ENCODE measurements at places on chromosomes 1 and 21.

- no peak for DNase-seq
Observed at GRCh38 chr21:38495696-38496095, 2.6 kb downstream of the ERG start.

- DNase-seq: peak; percentile 14
Observed at GRCh38 chr21:46193829-46194373, 9.6 kb upstream of the SPATC1L start.

- no peak for DNase-seq
Observed at GRCh38 chr1:41449326-41449921, 35.1 kb downstream of the EDN2 start.

GRCh38 chr1:15684042-15684461, at the start of gene PLEKHM2:
Gene PLEKHM2 (plus strand): TSS chr1:15684320. CDS start chr1:15684559, 239 bp downstream.
- peak; percentile 63 for DNase-seq

DNA sequence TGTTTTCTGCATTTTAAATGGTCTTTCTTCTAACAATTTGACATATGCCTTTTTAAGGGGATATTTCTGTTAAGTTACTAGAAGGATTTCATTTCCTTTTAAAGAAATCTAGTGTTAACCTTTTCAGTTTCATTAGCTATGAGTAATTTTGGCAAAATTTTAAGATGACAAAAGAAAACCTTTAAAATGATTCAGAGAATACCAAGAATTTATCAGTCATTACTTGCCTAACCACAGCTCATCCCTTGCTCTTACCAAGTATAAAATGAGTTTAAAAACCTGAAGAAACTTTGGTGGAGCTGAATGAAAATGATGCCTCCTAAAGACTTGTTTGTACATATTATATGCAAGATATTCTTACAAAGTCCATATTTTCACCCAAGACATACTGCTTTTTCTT, 101.7 kb downstream of the NEK7 start:
- DNase-seq: no peak

- DNase-seq: no peak
Observed at GRCh38 chr1:91877574-91878208, 8.3 kb downstream of the TGFBR3 start.

GRCh38 chr1:86739648-86740509, 35.5 kb downstream of the SH3GLB1 start:
- no peak for DNase-seq

DNA sequence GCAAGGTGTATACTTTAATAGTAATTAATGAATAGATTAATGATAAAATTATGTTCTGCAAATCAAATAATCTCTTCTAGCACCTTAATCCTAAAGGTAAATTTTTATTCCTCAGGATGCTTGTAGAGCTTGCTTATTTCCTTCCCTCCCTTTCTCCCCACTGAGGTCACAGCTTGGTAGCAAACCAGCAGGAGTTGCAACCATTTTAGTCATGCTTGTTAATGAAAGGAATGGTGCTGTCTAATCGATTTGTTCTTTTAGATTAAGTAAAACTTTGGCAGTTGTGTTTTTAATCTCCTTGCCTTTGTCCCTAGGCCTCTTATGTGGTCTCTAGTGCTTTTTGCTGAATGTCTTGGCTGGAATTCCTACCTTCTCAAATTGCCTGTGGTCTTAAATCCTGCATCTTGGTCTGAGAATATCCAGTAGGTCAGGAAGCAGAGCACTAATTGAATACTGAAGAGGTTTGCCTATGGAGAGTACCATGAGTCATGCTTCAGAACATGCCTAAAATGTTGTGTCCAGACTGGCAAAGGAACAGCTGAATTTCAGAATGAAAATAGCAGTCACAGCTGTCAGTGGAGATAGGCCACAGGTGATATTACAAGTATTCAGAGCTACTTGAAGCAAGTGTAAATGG, 36.3 kb upstream of the RWDD3 start:
- DNase-seq: no peak

DNA sequence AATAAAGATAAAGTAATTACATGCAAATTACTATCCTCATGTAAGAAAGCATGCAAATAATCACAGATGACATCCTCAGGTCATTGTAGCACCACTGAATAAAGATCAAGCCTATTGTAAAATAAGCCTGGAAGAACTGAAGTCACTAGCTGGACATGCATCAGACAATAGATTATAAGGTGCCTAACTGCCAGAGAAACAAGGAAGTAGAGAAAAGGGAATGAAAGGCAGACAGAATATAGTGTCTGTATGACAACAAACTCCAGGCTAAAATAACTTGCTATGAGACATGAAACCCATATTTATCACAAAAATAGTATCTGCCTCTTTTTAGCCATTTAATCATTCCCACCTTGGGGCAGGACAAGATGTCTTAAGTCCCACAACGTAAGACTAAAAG, 108.7 kb downstream of the ENAH start:
- no peak for DNase-seq

- DNase-seq: no peak
Observed at GRCh38 chr1:167088746-167089417, 1.3 kb downstream of the GPA33 start.

GRCh38 chr1:169511316-169512005, 25.7 kb upstream of the SLC19A2 start:
- DNase-seq: no peak

- DNase-seq: no peak
Observed at GRCh38 chr1:212108981-212109380, 73.4 kb downstream of the DTL start.

DNA sequence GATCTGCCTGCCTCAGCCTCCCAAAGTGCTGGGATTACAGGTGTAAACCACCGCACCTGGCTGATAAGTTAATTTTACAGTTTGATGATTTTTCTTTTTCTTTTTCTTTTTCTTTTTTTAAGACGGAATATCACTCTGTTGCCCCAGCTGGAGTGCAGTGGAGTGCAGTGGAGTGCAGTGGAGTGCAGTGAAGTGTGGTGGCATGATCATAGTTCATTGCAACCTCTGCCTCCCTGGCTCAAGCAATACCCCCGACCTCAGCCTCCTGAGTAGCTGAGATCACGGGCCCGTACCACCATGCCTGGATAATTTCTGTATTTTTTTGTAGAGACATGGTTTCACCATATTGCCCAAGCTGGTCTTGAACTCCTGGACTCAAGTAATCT, 84.4 kb upstream of the CXADR start:
- DNase-seq: no peak

- DNase-seq: peak; percentile 77
Observed at GRCh38 chr1:50968821-50969610, 1.0 kb upstream of the CDKN2C start.

- DNase-seq: no peak
Observed at GRCh38 chr1:50348449-50349241, 74.6 kb downstream of the DMRTA2 start.

DNA sequence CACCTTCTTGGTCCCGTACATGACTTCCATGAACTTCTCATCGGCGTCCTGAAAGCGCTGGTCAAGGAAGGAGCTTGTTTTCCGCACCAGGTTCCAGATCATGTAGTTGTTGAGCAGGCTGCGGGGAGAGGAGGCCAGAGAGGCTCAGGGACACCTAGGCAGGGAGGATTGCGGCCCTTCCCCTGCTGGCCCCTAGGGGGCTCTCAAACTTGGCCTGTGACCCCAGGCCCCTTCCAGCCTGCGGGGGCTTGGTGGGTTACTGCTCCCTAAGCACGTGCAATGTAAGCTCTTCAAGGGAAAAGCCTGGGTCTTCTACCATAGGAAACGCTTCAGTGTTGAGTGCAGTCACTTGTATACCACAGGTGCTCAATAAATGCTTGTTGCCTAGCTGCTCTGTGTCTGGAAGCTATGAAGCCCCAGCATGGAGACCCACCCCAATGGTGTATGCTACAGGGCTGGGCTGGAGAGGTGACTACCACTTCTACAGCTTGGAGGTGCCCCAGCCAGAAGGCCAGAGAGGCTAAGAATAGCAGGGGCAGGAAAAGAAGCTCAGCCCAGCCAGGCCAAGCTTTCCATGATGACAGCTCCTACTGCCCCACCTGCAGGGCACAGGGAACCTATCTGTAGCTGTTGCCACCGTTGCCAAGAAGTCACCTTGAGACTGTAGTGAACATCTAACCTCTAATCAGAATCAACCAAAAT, 45.1 kb downstream of the ECE1 start:
- no peak for DNase-seq

DNA sequence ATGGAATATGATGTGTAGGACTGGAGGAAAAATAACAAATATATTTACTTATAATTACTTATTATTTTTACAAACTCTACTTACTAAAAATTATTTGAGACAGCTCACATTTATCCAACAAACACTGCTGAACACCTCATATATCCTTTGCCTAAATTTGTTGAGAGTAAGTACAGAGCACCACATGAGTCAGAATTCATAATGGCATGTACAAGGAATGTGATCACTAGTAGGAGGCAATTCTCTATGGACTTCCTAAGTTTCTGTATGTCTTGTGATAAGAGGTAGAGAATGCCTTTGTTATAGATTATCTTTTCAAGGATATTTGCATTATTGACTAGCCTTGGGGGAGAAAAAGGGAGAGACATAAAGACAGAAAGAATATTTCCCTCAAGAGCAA, 8.2 kb upstream of the ST6GALNAC3 start:
- no peak for DNase-seq

GRCh38 chr1:228058949-228059633, 23.4 kb upstream of the ARF1 start:
- peak; percentile 28 for DNase-seq

DNA sequence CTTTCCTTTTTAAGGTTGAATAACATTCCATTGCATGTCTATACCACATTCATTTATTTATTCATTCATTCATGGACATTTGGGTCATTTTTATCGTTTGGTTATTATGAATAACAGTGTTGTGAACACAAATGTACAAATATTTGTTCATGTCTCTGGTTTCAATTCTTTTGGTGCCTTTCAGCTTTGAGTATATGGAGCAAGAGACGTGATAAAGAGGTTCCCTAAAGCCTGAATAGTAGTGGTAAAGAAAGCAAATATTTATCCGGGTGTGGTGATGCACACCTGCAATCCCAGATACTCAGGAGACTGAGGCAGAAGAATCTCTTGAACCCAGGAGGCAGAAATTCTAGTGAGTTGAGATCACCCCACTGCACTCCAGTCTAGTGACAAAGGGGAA, 5.3 kb upstream of the RLF start:
- no peak for DNase-seq

DNA sequence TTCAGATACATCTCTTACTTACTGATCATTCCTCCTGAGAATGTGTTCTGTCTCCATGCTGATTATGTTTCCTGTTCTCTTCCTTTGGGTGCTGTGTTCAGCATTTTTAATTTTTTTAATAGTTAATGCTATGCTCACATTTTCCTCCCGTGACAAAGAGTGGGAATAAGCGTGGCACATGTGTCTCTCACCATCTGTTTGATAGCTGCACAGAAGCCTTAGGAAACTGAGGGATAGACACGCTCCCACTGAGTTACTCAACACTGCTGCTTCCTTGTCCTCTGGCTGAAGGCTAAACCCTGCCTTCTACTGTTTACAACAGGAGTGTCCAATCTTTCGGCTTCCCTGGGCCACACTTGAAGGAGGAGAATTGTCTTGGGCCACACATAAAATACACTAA, 264.2 kb downstream of the DISC1 start:
- no peak for DNase-seq

- no peak for DNase-seq
Observed at GRCh38 chr1:192707978-192708547, 72.1 kb downstream of the RGS13 start.

DNA sequence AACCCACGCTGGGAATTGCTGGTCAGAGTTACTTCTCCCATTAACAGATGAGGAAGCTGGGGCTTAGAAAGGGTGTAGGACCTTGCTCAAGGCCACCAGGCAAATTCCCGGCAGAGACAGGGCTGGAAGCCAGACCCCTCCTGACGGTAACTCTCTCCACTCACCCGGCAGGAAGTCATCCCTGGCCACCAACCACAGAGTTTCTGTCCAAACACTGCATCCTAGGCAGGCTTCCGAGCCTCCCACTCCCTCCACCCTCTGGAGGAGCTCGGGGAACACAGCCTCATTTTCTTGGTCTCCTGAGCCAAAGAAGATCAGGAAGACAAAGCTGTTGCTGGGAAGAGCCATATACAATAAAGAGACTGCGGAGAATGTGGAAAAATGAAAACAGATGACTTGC, 25.0 kb upstream of the ZNF436 start:
- peak; percentile 89 for DNase-seq

DNA sequence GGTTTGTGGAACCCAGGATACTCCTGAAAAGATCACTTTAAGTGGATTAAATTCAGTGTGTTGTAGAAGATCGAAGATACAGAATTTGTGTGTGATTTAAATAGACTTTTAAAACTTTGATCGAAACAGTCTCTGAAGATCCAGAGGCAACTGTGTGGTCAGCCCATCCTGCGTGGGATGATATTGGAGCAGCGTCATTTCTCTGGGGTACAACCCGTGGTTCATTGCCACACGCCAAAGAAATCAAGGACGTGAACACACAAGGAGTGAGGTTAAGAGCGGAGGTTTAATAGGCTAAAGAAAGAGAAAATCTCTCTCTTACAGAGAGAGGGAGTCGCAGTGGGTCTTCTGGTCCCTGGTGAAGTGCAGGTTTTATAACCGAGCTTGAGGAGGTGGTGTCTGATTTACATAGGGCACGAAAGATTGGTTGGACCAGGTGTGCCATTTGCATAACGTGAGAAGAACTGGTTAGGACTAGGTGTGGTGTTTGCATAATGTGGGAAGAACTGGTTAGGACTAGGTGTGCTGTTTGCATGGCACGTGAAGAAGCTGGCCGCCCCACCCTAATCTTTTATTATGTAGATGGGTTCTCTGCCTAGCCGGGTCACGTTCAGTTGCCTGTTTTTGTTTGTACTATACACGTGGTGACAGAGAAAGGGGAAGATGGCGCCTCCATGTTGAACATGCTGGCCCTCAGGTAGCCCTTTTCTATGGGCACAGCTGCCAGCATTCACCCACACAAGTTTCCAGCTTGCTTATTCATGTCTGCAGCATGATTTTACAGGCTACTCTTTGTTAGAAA, 82.3 kb downstream of the ADSS2 start:
- peak; percentile 23 for DNase-seq

DNA sequence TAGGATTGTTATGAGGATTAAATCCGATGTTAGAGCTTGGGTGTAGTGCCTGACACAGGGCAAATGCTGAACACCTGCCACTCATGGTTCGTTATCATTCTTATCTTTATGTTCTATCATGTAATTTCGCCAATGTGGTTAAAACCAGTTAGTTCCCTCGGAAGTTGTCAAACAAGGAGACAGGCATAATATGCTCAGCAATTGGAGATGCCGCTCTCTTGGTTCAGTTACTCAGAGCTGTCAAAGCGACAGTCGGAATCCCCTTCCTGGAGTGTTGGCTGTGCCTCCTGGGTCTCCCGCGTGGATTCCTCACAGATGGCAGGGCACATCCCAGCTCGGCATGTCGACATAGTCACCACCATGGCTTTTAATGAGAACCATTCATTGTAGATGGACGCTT, 192.2 kb downstream of the ROR1 start:
- no peak for DNase-seq

DNA sequence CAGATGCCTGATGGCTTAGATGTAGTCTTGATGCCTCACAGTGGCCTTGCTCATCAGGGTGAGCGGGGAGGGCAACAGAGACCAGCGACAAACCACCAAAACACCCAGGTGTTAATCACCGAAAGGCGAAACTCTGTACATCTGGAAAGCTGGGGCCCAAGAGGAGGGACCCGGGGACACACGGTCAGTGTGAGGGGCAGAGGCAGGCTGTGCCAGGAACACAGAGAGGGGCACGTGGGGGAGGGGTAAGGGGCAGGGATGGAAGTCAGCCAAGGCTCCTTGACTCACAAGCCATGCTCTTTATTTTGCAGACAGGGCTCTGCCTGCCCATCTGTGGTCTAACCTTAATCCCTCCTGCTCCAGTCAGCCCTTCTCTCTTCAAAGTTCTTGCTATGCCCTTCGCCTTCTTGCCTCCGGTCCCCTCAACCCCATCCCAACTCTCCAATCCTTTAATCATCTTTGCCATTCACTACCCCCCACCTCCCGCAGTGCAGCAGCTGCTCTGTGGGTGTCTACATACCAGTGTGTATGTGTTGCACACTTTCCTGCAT, 4.3 kb downstream of the MEF2D start:
- peak; percentile 82 for DNase-seq
